ENCODE measurements at places on chromosomes 2 and 18.
A peak's percentile ranks its signal among the peaks of the same experiment; 100 is the strongest.

- H3K4me1 ChIP-seq: no peaks in the 10 kb centered on the region
- no peaks in the 10 kb centered on the region for H3K36me3 ChIP-seq
- no peaks in the 10 kb centered on the region for H3K27me3 ChIP-seq
- DNase-seq: no peak
- H3K4me3 ChIP-seq: no peak overlapping the region
Measured at GRCh38 chr2:119409506-119409905, 22.1 kb upstream of the TMEM37 start.

GRCh38 chr2:216012133-216012829, 1.1 kb downstream of the MREG start:
- H3K27ac ChIP-seq: peak overlapping the region; percentile 86
- DNase-seq: no peak
- peak overlapping the region; percentile 87 for H3K4me3 ChIP-seq
- peaks cover 16% of the 10 kb centered on the region for H3K4me1 ChIP-seq
- no peaks in the 10 kb centered on the region for H3K27me3 ChIP-seq

DNA sequence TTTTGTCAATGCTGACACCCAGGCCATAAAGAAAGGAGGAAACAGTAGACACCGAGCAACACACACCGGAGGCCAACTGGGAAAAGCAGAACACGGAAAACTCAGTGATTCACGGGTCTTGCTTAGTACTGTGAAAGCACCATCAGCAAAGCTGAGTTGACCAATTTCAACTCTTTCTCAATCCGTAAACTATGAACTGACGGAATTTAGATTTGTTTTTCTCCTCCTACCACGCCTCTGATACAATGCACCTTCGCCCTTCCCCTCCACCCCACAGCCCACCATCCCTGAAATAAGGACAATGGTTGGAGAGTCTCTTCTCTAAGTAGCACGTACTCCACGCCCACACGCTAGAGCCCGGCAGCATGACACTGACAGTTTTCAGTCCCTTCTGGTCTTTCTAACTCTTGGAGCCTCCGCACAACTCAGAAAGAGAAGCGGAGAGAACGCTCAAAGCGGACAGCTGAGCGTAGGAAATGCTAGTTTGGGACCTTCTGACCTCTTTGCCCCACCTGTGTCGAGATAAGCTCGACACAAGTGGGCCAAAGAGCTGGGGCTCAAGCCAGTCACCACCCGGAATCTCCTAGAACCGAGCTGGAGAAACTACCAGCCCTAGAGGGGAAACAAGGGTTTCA, 669 bp downstream of the LNPK start:
- peaks cover 7% of the 10 kb centered on the region for H3K4me1 ChIP-seq
- no peaks in the 10 kb centered on the region for H3K27me3 ChIP-seq
- peak overlapping the region; percentile 87 for H3K4me3 ChIP-seq

GRCh38 chr2:5798084-5798483, 105.9 kb downstream of the SOX11 start:
- no peaks in the 10 kb centered on the region for H3K27me3 ChIP-seq
- H3K4me3 ChIP-seq: no peak overlapping the region
- H3K4me1 ChIP-seq: no peaks in the 10 kb centered on the region
- H3K27ac ChIP-seq: no peak overlapping the region
- DNase-seq: no peak
- no peaks in the 10 kb centered on the region for H3K36me3 ChIP-seq

DNA sequence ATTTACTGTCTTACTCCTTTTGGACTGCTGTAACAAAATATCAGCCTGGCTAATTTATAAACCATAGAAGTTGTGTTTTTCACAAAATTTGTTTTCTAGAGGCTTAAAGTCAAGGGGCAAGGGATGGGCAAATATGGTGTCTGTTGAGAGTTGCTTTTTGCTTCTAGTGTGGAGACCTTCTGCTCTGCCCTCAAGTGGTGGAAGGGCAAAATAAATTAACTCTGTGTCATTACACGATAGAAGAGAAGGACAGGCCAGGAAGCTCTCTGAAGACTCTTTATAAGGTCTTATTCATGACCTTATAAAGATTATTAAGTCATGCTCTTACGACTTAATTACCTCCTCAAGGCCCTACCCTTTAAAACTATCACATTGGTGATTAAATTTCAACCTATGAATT, 181.2 kb upstream of the LRATD1 start:
- H3K27ac ChIP-seq: no peak overlapping the region
- H3K36me3 ChIP-seq: no peaks in the 10 kb centered on the region
- DNase-seq: no peak
- no peaks in the 10 kb centered on the region for H3K27me3 ChIP-seq
- H3K4me1 ChIP-seq: no peaks in the 10 kb centered on the region

- H3K36me3 ChIP-seq: no peaks in the 10 kb centered on the region
- no peak for DNase-seq
- no peak overlapping the region for H3K4me3 ChIP-seq
- H3K27me3 ChIP-seq: no peaks in the 10 kb centered on the region
- no peaks in the 10 kb centered on the region for H3K4me1 ChIP-seq
Measured at GRCh38 chr2:156630579-156631337, 194.6 kb downstream of the GPD2 start.

GRCh38 chr18:8257851-8258434, 351.3 kb upstream of the RAB12 start:
- no peaks in the 10 kb centered on the region for H3K36me3 ChIP-seq
- no peak overlapping the region for H3K27ac ChIP-seq
- H3K4me1 ChIP-seq: no peaks in the 10 kb centered on the region
- no peak overlapping the region for H3K4me3 ChIP-seq
- no peak for DNase-seq
- H3K27me3 ChIP-seq: no peaks in the 10 kb centered on the region

DNA sequence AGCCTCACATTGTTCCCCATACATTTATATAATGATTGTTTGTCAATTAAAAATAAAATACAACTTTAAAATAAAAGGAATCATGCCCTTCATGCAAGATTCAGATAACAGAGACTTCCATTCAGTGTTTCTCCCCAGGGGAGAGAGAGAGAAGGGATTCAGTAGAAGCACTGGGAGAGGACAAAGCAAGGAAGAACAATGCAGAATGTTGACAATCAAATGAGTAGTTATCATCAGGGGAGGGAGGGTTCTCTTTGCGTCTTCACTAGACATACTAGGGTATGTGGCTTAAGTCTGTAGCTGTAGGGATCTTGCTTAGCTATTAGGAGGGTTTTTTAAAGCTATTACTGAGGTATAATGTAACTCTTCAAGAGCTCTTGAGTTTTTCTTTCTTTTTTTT, 30.7 kb downstream of the FSHR start:
- H3K27ac ChIP-seq: no peak overlapping the region
- no peak overlapping the region for H3K4me3 ChIP-seq
- DNase-seq: no peak
- H3K27me3 ChIP-seq: no peaks in the 10 kb centered on the region
- no peaks in the 10 kb centered on the region for H3K36me3 ChIP-seq
- H3K4me1 ChIP-seq: no peaks in the 10 kb centered on the region

DNA sequence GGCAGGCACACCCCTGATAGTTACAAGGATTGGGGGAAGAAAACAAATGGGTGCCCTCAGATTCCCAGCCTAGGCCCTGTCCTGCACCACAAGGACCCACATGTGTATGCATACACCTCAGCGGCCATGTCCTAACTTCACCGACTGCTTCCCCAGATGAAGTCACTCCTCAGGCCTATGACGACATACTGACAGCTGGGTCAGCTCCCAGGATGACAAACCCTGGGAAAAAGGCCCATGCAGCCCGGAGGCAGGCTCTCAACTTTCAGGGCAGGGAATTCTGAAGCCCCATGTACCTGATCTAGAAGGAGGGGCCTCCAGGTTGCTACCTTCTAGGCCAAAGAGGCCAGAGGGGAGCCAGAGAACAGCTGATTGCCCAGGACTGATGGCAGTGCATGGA, 11.0 kb upstream of the PLEKHM3 start:
- H3K27ac ChIP-seq: no peak overlapping the region
- no peak overlapping the region for H3K4me3 ChIP-seq
- H3K36me3 ChIP-seq: no peaks in the 10 kb centered on the region
- no peaks in the 10 kb centered on the region for H3K27me3 ChIP-seq
- DNase-seq: no peak

DNA sequence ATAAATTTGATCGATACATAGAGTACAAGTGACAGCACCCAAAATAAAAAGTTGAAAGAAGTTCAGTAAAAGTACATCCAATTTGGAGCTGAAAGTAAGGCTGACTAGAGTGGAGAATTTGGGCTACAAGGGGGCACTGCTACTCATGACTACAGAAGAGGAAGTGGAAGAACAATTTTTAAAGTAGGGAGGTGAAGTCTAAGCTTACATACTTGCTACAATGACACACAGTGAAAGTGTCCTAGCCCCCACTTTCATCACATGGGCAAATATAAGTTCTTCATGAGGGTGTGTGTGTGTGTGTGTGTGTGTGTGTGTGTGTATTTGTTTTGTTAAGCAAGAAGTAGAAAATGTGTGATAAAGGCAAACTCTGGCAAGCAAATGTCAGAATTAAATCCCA, 45.7 kb downstream of the MAP3K2 start:
- peaks cover 46% of the 10 kb centered on the region for H3K36me3 ChIP-seq
- H3K4me3 ChIP-seq: no peak overlapping the region
- H3K4me1 ChIP-seq: no peaks in the 10 kb centered on the region
- no peak overlapping the region for H3K27ac ChIP-seq
- no peak for DNase-seq
- H3K27me3 ChIP-seq: no peaks in the 10 kb centered on the region

- no peak for DNase-seq
- H3K27ac ChIP-seq: no peak overlapping the region
- no peaks in the 10 kb centered on the region for H3K36me3 ChIP-seq
- H3K4me3 ChIP-seq: no peak overlapping the region
- H3K4me1 ChIP-seq: no peaks in the 10 kb centered on the region
- peaks cover 4% of the 10 kb centered on the region for H3K27me3 ChIP-seq
Measured at GRCh38 chr2:53033411-53033810, 734.2 kb upstream of the CHAC2 start.

DNA sequence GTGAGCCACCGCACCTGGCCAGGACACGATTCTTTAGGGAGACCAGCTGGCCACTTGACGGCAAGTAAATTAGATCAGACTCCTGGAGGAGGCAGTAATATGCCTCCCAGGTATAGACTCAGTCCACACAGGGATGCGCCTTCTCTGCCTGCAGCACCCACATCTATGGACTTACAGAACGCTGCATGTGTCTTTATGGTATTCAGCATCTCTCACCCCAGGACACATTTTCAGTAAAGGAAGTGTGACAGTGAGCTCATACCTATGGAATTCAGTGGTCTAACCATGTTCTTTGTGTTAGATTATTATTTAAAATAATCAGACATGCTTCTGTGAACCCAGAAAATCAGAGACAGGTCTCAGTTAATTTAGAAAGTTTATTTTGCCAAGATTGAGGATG, 5.9 kb upstream of the NARS1 start:
- no peak overlapping the region for H3K4me3 ChIP-seq
- H3K27ac ChIP-seq: no peak overlapping the region
- DNase-seq: no peak
- no peaks in the 10 kb centered on the region for H3K36me3 ChIP-seq
- no peaks in the 10 kb centered on the region for H3K4me1 ChIP-seq
- H3K27me3 ChIP-seq: no peaks in the 10 kb centered on the region

DNA sequence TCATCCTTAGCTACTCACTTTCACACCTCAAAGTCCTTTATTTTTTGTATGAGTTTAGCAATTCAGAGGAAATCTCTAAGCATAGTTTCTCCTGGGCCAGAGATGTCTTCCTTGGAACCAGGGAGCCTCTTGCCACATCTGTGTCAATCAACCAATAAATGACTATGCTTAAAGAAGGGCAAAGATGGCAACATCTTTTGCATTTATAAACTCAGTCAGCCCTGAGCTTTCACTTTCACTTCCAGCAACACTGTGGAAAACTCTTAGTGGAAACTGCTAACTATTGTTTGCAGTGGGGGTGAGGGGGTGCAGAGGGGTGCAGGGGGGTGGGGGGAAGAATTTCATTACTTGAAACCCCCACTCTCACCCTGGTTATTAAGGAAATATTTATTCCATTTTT, 3.4 kb downstream of the ACVR1C start:
- H3K36me3 ChIP-seq: no peaks in the 10 kb centered on the region
- no peak overlapping the region for H3K4me3 ChIP-seq
- peaks cover 24% of the 10 kb centered on the region for H3K27me3 ChIP-seq
- H3K27ac ChIP-seq: no peak overlapping the region

GRCh38 chr18:23380001-23380550, 73.0 kb upstream of the RIOK3 start:
- no peak overlapping the region for H3K27ac ChIP-seq
- DNase-seq: no peak
- H3K4me3 ChIP-seq: no peak overlapping the region

GRCh38 chr2:20231159-20231558, 6.2 kb upstream of the SDC1 start:
- DNase-seq: no peak
- peaks cover 40% of the 10 kb centered on the region for H3K4me1 ChIP-seq
- no peaks in the 10 kb centered on the region for H3K27me3 ChIP-seq
- peak overlapping the region; percentile 99 for H3K27ac ChIP-seq
- H3K36me3 ChIP-seq: no peaks in the 10 kb centered on the region
- no peak overlapping the region for H3K4me3 ChIP-seq

GRCh38 chr2:165357758-165358157, 111.7 kb upstream of the CSRNP3 start:
- no peaks in the 10 kb centered on the region for H3K27me3 ChIP-seq
- no peak for DNase-seq

- peak; percentile 83 for DNase-seq
- no peaks in the 10 kb centered on the region for H3K36me3 ChIP-seq
- no peak overlapping the region for H3K27ac ChIP-seq
- no peaks in the 10 kb centered on the region for H3K4me1 ChIP-seq
- H3K4me3 ChIP-seq: no peak overlapping the region
- no peaks in the 10 kb centered on the region for H3K27me3 ChIP-seq
Measured at GRCh38 chr2:173448938-173449471, 94.3 kb downstream of the CDCA7 start.

GRCh38 chr18:9663377-9663776, 44.7 kb upstream of the RAB31 start:
- no peak overlapping the region for H3K4me3 ChIP-seq
- DNase-seq: no peak
- H3K4me1 ChIP-seq: peaks cover 12% of the 10 kb centered on the region

DNA sequence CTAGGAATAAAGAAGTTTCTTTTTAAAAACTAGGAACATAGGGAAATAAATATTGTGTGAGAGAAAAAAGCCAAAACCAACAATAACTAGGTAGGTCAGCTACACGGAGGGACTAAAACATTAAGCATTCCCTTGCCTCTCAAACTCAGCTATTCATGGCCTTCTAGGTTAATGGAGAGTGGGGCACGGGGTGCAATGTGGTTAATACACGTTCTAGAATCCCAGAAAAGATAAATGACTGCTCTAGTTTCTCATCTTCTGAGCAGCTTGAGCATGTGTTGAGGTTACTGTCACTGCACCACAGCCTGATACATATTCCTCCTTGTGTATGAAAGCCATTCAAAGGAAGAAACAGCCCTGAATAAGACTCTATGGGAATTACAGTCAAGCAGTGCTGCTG, 31.4 kb downstream of the SLC8A1 start:
- no peak overlapping the region for H3K4me3 ChIP-seq
- DNase-seq: no peak
- no peak overlapping the region for H3K27ac ChIP-seq
- no peaks in the 10 kb centered on the region for H3K36me3 ChIP-seq
- no peaks in the 10 kb centered on the region for H3K27me3 ChIP-seq

- H3K36me3 ChIP-seq: no peaks in the 10 kb centered on the region
- no peak overlapping the region for H3K4me3 ChIP-seq
- no peaks in the 10 kb centered on the region for H3K4me1 ChIP-seq
- H3K27me3 ChIP-seq: no peaks in the 10 kb centered on the region
- H3K27ac ChIP-seq: no peak overlapping the region
Measured at GRCh38 chr18:37299471-37300304, 265.9 kb downstream of the CELF4 start.

- no peaks in the 10 kb centered on the region for H3K27me3 ChIP-seq
- no peak for DNase-seq
- H3K27ac ChIP-seq: no peak overlapping the region
- no peak overlapping the region for H3K4me3 ChIP-seq
Measured at GRCh38 chr2:199485732-199486335, 28.1 kb upstream of the SATB2 start.

GRCh38 chr2:116724550-116724949, 1089.9 kb upstream of the DDX18 start:
- H3K27me3 ChIP-seq: no peaks in the 10 kb centered on the region
- no peak for DNase-seq
- H3K36me3 ChIP-seq: no peaks in the 10 kb centered on the region
- no peak overlapping the region for H3K4me3 ChIP-seq

Measured in RWPE2 (cell line).